ENCODE measurements at places on chromosomes 13 and 19.

DNA sequence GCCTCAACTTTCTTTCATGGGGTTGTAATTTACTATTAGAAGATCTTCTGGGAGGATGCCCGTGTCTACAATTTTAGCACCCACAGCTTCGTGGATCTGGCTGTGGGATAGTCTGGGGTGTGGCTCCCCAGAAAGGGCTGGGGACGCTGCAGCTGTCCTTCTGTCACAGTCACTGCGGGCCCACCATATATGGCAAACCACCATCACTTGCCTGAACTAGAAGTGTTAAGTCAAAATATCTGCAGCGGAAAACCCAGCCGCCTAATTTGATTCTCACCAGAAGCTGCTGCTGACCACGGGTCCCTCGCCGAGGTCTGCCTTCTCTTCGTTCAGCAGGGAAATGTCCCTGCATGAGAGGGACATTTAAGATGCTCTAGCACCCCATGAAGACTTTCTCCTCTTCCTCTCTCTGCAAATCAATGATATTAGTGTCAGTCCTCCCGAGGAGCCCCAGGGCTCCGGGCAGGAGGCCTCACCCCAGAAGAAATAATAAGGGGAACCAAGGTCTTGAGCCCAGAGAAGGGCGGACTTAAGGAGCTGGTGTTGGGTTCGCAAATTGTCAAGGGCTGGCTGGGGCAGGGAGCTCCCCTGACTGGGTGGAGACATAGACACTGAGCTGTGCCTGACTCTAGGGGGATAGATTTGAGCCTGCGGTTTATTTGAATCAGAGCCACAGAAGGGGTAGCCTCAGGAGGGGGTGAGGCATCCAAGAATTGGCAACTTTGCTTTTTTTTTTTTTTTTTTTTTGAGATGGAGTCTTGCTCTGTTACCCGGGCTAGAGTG, 3.0 kb upstream of the MATK start:
- DNase-seq, result no peak

DNA sequence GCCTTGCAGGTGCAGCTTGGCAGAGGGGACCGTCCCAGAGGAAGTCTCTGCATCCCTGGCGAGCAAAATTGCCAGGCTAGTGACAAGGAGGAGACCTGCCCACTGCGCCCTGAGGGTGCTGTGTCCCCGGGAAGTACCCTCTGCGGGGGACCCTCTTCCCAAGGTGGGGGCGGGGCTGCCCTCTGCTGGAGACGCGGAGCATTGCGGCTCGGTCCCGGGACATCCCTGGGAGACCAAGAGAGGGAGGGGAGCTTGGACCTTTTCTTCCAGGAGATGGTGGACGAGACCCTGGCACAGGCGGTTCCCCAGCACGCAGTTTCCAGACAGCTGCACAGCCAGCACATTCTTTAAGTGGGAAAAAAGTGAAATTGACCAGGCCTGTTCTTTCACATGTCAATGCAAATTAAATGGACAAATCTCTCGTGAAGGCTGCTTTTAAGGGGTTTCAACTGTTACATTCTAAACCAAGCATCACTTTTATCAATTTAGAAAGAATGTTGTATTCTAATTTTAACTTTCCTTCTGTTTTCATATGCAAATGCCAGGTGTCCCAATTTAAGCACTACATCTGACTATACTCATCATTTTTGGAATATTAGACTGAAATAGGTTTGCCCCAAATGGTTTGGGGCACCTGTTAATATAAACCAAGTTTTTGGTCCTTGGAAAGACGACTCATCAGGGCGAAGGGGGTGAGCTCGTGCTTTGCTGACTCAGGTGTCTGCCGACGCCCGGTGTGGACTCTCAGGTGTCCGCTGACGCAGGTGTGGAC, 60.7 kb downstream of the MCF2L start:
- peak; percentile 80 for DNase-seq

DNA sequence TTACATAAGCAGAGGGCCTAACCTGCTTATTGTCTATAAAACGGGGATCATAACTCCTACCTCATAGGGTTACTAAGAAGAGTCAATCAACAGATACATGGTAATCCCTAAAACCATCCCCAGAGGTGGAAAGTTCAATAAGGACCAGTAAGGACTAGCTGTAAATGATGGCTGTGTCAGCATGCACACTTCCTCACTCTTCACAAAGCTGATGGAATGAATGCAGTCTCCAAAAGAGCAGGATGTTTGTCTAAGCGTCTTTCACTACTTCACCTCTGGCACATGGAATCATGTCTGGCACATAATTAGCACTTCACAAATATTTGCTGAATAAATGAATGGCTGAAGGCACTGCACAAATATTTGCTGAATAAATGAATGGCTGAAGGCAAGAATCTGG, 134.2 kb downstream of the MIPEP start:
- no peak for DNase-seq

DNA sequence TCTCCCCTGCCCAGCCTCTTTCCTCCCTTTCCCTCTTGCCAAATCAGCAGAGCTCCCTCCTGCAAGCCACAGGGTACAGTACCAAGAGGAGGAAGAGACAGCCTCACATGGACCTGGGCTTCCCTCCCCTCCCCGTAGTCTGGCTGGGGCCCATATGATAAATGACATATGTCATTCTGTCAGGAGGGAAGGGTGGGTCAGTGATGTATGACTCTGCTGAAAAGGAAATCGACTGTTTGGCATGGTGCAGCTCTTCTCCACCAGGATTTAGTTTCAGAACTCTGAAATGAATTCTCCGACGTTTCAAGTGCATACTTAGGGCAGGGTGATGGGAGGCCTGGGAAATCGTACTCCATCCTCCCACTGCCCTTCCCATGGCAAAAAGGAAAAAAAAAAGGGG, 9.8 kb downstream of the TSHZ3 start:
- DNase-seq, result no peak

DNA sequence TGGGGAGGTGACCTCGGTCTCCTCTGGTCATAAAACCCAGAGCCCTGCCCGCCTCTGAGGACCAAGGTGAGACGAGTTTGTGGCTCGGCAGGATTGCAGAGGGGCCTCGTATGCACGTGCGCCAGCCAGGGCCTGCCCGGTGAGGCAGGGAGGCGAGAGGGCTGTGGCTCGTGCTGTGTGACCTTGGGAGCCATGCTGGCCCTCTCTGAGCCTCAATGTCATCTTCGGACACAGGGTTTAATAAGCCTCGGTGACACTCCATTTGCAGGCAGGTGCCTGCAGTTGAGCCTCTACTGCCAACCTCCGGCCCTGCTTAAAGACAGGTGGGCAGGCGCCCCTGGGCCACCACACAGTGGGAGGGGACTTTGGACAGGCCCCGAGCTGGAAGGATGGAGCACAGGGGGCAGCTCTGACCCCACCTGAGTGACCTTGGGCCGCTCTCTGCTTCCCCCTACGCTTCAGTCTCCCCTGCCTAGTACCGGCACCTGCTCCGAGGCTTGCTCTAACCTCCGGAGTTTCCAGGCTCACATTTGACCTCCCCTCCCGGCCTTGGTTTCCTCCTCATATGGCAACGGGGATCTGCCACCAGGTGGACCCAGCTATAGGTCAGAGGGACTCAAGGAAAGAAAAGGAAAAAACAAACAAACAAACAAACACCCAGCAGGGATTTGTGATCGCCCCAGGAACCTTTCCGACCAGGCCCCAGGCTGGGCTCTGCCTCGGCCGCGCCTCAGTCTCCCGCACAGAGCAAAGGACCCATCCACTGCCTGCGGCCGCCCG, 3.1 kb downstream of the ZBTB7A start:
- DNase-seq, result no peak

GRCh38 chr13:94859278-94859691, 146.9 kb upstream of the SOX21 start:
- DNase-seq, result no peak

- DNase-seq, result no peak
Observed at GRCh38 chr19:29966588-29967249, 24.7 kb downstream of the URI1 start.

- DNase-seq, result no peak
Observed at GRCh38 chr19:50880241-50880640, 7.0 kb downstream of the KLK2 start.

All from H54 (cell line).